ENCODE measurements at places on chromosomes 1 and 21. TPM values are rescaled to one million over a fixed set of nuclear protein-coding genes. Genes with fewer than 3 reads are reported as not detected.

SPATA21 gene
- 0.31 TPM for total RNA-seq

CNKSR1 gene
- 7.2 TPM for total RNA-seq

WNT4 gene
- 4.4 TPM for total RNA-seq

ATP6V1G3 gene
- not detected for total RNA-seq

ARTN gene
- 0.31 TPM for total RNA-seq

SLC16A1 gene
- 58.5 TPM for total RNA-seq

CDK18 gene
- 1.3 TPM for total RNA-seq

PDPN gene
- total RNA-seq: 7.8 TPM

ASCL5 gene
- not detected for total RNA-seq

KPRP gene
- not detected for total RNA-seq

RGS2 gene
- total RNA-seq: 19.4 TPM

HUNK gene
- total RNA-seq: 13.1 TPM

HENMT1 gene
- 17.5 TPM for total RNA-seq

THEM5 gene
- total RNA-seq: not detected

KIAA1614 gene
- 4.4 TPM for total RNA-seq

LIN28A gene
- total RNA-seq: not detected

CNIH3 gene
- 34.7 TPM for total RNA-seq

TSPEAR gene
- total RNA-seq: not detected

CPTP gene
- 16.3 TPM for total RNA-seq

SNAP47 gene
- total RNA-seq: 77.3 TPM

GNB1 gene
- 271 TPM for total RNA-seq

LYST gene
- 112 TPM for total RNA-seq

SPRR1B gene
- not detected for total RNA-seq

CLEC20A gene
- not detected for total RNA-seq

FMN2 gene
- 66.4 TPM for total RNA-seq

F13B gene
- total RNA-seq: not detected

MYBPHL gene
- 0.63 TPM for total RNA-seq

GJC2 gene
- total RNA-seq: 1.3 TPM

RGS8 gene
- 10.3 TPM for total RNA-seq

SPRR4 gene
- total RNA-seq: not detected

NUDT4B gene
- total RNA-seq: 10.3 TPM

PEF1 gene
- total RNA-seq: 35.7 TPM

RNU1-3 gene
- under 0.01 TPM for total RNA-seq

ELAPOR1 gene
- 44.8 TPM for total RNA-seq

UBIAD1 gene
- total RNA-seq: 28.5 TPM

GRIK1 gene
- total RNA-seq: 6.6 TPM

PADI3 gene
- not detected for total RNA-seq

ADGRL4 gene
- total RNA-seq: 3.1 TPM

TRIM17 gene
- total RNA-seq: 2.2 TPM

LMX1A gene
- 0.31 TPM for total RNA-seq

OPTC gene
- not detected for total RNA-seq

PAQR7 gene
- 6.6 TPM for total RNA-seq

DPT gene
- not detected for total RNA-seq

LCE6A gene
- total RNA-seq: not detected

DIRAS3 gene
- total RNA-seq: 1.9 TPM

C8A gene
- total RNA-seq: not detected

DFFA gene
- 32.2 TPM for total RNA-seq

WDR64 gene
- total RNA-seq: not detected

RIPPLY3 gene
- not detected for total RNA-seq

AGBL4 gene
- 9.7 TPM for total RNA-seq

FMO3 gene
- not detected for total RNA-seq

SLC41A1 gene
- 11.0 TPM for total RNA-seq

RYR2 gene
- total RNA-seq: 61.7 TPM

AGT gene
- total RNA-seq: 5.3 TPM

LCA5L gene
- total RNA-seq: not detected

SLAMF9 gene
- not detected for total RNA-seq

ST6GALNAC5 gene
- 41.0 TPM for total RNA-seq
